Nephron progenitor cell (in vitro differentiated cells): ENCODE measurements at places on chromosomes 2 and 18.

DNA sequence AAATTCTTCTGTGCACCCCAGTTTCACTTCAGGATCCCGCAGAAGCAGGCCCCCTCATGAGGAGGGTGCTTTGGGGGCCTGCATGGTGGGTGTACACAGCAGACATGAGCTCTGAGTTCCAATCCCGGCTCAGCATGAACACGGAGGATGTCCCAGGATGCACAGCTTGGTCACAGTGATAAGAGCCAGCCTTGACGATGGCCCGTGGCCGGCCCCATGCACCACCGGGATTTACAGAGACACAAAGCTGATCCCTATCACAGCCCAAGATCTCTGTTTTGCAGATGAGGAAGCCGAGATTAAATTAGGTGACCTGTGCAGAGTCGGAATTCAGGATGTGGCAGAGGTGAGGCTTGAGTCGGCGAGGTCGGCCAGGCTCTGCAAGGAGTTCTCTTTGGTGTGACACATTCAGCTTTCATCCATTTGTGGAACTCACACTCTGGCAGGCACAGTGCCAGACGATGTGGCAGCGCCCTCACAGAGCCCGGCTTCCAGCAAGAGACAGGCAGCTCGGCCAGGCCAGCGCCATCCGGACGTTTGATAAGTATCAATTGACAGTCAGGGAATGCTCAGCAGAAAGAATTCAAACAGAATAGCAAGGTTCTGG is 456.3 kb upstream of the MYT1L start:
- no peak for DNase-seq

GRCh38 chr2:225104971-225105370 is 62.7 kb upstream of the DOCK10 start:
- no peak for DNase-seq

DNA sequence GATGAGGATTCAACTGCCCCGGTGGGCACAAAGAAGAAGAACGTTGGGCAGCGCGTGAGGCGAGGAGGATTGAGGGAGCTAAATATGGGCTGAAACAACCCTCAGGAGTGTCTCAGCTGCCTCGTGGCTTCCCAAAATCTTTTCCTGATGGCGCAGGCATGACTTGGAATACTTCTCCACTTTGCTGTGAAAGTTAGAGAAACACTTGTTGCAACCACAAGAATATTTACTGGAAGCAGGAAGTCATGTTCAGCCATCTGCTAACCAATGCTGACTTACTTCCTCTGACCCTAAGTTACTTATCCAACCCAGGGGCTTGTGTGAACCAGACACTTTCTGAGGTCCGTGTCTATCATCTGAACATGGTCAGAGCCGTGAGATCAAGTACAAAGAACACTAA is 148.8 kb downstream of the ARL4C start:
- DNase-seq, result no peak

DNA sequence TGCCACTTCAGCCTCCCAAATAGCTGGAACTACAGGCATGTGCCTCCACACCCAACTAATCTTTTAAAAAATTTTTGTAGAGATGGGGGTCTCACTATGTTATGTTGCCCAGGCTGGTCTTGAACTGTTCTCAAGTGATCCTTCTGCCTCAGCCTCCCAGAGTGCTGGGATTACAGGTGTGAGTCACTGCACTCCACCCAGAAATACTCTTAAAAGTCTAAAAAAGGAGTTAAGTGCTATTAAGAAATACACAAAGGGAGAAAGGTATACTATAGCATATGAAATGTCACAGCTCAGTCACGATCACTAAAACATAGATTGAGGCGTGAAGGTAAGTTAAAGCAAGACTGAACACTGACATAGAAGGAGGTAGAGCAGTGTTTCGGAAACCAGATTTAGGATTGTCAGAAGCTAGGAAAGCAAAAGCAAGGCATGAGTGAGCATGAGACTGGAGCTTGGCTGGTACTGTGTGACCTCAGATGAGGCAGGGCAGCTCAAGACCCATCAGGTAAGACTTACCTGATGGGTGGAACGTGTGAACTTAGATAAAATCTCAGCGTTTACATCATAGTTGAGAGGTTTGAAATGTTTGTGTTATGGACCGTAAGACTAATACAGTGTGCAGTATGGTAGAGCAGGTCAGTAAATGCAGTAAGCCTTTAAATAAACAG is 9.2 kb downstream of the CCNYL1 start:
- no peak for DNase-seq

DNA sequence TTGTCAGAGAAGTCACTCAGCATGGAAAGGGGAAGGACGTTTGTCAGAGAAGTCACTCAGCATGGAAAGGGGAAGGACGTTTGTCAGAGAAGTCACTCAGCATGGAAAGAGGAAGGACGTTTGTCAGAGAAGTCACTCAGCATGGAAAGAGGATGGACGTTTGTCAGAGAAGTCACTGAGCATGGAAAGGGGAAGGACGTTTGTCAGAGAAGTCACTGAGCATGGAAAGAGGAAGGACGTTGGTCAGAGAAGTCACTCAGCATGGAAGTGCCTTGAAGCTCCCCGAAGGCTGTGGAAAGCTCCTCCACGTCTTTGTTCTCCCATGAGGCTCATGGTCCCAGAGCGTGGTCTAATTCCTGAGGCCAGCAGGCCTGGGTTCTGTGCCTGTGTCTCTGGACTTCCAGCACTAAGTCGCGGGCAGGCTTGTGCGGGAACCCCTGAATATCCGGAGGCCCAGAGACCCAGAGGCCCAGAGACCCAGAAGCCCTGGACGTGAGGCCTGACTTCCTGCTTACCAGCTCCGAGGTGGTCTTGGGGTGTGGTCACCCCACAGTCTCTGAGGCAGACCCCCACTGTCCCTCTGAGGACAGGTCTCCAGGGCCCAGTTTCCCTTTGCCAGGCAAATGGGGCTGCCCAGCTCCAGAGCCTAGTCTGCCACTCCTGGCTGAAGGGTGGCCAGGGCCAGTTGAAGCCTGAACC is 70.4 kb upstream of the TWIST2 start:
- DNase-seq, result no peak

- peak; percentile 94 for DNase-seq
Measured at GRCh38 chr2:8685697-8686358, 4.0 kb downstream of the ID2 start.

- no peak for DNase-seq
Measured at GRCh38 chr2:41881249-41881648, 166.6 kb upstream of the PKDCC start.

GRCh38 chr2:195003881-195004471 is 653.0 kb upstream of the SLC39A10 start:
- no peak for DNase-seq

DNA sequence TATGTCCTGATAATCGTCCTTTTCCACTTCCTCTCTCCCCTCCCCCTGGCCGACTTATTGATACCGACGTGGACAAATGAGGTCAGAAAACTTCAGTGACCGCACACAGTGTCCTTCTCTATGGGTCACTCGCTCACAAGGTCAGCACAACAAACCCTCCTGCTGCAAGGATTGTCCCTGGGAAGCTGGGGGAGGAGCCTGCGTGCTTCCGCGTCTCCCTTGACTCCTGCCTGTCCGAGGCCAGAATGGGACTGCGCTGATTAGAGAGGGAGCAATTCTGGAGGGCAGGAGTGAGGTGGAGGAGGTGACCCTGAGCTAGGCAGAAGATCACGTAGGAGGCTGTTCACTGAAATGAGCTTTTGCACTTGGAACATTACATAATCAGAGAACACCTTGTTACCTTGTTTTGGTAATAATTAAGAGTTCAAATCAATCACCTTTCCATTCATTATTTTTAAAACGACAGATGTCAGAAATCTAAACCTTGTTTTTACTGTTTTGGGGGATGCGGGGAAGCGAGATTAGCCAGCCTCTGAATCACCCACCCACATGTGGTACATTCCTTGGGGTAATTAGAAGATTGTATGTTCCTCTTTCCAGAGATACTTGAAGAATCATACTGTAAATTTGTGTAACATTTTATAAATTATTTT is 70.6 kb downstream of the CTAGE1 start:
- DNase-seq, result peak; percentile 76

DNA sequence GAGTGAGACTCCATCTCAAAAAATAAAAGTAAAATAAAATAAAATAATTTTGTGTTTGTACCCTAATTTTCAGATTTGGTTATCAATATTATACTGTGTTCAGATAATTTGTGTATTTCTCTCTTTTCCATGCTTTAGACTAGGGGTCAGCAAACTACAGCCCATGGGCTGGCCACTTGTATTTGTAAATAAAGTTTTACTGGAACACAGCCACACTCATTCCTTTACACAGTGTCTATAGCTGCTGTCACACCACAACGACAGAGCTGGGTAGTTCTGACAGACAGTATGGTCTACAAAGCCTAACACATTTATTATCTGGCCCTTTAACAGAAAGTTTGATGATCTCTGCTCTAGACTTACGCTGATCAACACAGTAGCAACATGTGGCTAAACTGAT is 43.8 kb downstream of the SNORC start:
- DNase-seq, result no peak

DNA sequence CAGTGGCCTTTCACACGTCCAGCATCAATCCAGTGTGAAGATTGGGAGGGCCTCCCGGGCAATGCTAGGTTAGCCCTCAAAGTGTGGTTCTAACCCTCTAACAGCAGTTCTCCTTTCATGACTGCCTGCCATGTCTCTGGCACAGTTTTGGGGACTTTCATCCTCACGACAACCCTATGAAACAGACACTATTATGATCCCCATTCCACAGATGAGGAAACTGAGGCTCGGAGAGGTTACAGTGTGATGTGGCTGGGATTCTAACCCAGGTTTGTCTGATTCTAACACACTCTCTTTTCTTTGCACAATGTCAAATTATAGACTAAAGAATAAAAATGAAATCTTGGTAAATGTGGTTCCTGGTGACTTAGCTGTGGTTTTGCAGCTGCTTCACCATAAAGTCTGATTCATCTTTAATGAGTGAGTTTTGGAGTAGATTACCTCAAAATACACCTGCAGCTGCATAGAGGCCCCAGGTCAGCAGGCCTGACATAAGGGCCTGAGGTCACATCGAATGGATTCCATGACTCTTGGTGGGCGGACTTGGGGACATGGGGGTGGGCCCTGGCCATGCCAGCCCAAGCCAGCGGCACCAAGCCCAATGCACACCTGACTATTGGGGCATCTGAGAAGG is 214.4 kb downstream of the GLI2 start:
- DNase-seq, result no peak

DNA sequence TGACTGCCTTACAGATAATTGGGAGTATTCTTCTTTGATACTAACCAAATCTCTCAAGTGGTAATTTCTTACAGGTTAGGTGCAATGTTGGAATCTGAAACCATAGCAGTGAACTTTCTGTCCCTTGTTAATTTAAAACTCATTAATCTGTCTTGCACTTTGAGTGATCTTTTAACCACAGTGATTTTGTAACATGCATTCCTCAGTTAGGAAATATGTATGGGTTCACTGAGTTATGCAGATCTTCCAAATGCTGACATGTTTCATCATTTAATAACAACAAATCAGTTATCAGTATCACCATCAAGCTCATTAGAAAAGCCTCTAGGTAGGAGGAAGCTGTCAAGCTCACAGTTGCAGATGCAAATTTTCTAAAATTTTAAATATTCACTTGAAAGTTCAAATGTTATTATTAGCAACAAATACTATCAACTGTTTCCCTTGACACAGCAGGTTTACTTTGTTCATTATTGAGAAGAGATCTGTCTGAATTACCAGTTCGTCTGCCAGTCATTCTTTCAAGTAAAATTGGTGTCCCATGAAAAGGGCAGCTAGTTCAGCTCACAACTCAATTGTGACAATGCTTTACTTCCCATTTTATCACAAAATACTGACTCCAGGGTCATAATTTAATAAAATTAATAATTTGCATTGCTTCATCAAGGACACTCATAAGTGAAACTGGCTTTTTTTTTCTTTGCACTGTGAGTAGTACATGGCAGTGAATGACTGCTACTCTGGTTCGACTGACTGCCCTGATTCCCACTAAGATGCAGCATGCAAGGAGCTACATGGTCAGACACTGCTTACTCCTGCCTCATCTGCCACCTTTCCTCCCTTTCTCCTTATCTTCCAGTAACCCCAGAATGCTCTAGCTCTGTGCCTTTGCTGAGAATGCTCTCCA is 31.6 kb downstream of the SUCLG1 start:
- no peak for DNase-seq

- DNase-seq, result no peak
Measured at GRCh38 chr2:56510610-56511009, 326.8 kb downstream of the CCDC85A start.

GRCh38 chr2:212227755-212228154 is 310.8 kb downstream of the ERBB4 start:
- no peak for DNase-seq

DNA sequence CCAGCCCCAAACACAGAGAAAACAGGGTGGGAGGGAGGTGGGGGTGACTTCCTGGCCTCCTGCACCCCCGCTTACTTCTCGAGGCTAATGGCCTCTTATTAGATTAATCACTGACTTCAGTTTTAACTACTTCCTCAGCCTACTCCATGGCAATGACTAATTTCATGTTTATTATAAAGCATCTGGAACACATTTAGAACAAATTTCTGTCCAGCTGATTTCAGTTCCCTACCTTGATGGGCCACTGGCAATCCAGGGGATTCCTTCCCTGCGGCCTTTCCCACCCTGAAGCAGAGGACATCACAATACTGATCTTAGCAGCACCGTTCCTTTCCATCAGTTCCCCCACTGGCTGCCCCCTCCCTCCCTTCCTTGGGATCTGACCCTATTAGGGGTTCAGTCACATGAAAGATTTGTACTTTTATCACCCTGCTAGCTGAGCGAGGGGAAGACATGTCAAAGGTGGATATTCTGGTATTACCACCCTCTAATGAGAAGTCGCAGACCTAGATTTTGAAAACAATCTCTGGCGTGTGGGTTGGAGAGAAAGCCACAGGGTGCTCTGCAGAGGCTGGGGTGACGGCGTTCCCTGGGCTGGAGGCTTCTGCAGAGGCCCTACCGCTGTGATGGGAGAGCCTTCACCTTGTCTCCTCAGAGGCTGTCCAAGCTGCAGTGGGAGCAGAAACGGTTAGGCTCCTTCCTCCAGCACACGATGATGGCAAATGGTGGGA is 67.6 kb downstream of the KIAA2012 start:
- no peak for DNase-seq

GRCh38 chr2:72139874-72140620 is 7.6 kb downstream of the CYP26B1 start:
- DNase-seq, result no peak

- no peak for DNase-seq
Measured at GRCh38 chr2:157922336-157922735, 46.2 kb upstream of the ACVR1 start.

GRCh38 chr2:70258532-70258875 is 567 bp downstream of the PCYOX1 start:
- DNase-seq, result peak; percentile 51

GRCh38 chr2:238506371-238507068 is 79.8 kb downstream of the ASB1 start:
- DNase-seq, result no peak

- DNase-seq, result no peak
Measured at GRCh38 chr2:54572636-54573536, 116.8 kb downstream of the SPTBN1 start.

DNA sequence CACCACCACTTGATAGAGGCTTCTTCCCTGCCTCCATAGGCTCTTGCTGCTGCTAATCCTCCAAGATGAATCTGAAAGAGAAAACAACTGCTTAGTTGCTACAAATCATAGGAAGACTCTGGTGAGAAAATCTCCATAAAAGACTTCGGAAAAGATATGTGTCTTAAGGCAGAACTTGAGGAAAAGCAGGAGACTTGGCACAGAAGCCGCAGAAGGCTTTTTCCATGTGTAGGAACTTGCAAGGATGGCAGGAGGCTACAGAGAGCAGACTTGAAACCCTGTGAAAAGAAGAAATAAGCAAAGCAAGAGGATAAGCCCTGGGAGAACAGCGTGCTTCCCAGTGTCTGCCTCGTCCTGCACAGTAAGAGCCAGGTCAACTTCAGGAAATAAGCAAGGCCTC is 128.2 kb upstream of the NDUFV2 start:
- no peak for DNase-seq
